SHP77 (cell line): ENCODE measurements at places on chromosomes 2 and 18.

DNA sequence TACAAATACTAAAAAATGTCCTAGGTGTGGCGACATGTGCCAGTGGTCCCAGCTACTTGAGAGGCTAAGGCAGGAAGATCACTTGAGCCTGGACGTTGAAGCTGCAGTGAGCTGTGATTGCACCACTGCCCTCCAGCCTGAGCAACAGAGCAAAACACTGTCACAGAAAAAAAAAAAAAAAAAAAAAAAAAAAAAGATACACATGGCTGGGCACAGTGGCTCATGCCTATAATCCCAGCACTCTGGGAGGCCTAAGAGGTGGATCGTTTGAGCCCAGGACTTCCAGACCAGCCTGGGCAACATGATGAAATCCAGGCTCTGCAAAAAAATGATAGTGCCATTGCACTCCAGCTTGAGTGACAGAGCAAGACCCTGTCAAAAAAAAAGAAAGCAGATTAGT lies 13.7 kb downstream of the KANSL1L start:
- no peak for DNase-seq

DNA sequence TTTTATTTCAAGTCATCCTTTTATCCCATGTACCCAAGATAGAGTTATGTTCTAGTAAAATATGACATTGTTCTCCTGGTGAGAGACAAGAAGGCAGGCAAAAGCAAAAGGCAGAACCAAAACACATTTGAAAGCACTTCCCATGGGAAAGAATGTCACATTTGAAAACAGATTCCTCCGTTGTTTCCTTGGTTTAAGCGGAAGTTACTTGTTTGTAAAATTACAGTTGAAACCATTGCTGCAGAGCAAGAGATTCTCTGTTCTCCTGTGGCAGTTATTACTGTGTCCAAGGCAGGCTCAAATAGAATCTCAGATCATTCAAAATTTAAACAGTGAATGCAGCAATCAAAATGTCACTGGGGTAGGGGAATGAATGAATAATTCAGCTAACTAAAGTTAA lies 149.6 kb downstream of the MTCL1 start:
- DNase-seq: no peak

- DNase-seq: no peak
Observed at GRCh38 chr18:76479351-76480238, 15.4 kb downstream of the ZNF516 start.

DNA sequence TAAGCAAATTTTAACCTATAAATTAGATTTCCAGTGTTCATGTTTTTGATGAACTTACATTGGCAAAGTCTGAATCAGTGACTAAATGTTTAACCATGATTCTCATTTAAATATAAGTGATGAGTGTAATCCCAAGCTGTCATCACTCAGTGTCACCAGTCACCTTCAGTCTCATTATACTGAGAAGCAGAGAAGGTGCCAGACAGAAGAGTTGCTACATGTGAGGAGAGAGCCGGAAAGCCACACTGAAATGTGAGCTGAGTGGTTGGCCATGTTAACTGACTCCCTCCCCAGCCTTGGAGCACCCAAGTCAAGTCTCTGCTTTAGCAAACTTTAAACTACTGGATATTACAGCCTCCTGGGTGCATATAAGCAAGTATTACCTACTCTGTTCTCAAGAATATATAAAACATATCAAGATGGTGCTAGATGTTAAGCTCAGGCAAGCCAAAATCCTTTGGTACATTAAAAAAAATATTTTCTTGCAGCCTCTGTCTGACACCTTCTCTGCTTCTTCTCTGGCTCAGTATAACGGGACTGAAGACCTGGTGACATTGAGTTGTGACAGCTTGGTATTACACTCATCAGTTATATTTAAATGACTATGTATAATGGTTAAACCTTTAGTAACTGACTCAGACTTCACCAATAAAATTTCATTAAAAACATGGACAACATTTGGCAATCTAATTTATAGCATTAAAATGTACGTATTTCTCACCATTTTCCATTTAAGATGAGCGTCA lies 75.8 kb upstream of the MAP3K20 start:
- DNase-seq: no peak

- DNase-seq: no peak
Observed at GRCh38 chr2:41038408-41038807, 586.5 kb upstream of the SLC8A1 start.

GRCh38 chr18:61064911-61065310 lies 268.3 kb upstream of the CDH20 start:
- DNase-seq: no peak

GRCh38 chr2:73896362-73897239 lies 3.8 kb downstream of the ACTG2 start:
- no peak for DNase-seq

- DNase-seq: no peak
Observed at GRCh38 chr2:240397924-240398645, 37.4 kb upstream of the GPC1 start.
